NCI-H774 (cell line): ENCODE measurements at places on chromosomes 5 and 9.

DNA sequence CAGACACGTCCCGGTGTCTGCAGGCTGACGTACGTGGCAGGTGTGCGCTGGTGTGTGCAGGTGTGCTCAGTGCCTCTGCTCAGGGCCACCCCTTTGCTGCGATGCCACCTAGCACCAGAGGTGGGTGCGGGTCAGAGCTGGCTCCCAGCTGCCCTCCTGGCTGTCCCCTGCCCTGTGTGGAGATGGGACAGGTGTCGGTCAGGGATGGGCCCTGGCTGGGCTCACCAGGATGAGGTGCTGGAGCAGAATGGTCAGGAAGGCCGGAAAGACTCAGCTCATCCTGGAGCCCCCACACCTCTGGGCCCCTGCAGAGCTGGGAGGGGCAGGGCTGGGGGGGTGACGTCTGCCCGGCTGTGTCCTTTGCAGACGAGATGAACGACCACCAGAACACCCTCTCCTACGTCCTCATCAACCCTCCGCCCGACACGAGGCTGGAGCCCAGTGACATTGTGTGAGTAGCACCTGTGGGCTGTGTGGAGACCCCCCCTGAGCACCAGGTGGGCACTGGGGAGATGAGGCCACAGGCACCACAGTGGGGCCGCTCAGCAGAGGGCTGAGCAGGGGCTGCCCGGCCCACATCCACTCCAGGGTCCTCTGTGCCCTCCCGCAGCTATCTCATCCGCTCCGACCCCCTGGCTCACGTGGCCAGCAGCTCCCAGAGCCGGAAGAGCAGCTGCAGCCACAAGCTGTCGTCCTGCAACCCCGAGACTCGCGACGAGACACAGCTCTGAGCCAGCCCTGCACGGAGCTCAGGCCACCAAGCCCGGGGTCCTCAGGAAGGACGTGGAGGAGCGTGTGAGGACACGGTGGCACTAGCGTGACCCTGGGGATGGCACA lies 89.7 kb downstream of the KCNT1 start:
- DNase-seq, result peak; percentile 12

DNA sequence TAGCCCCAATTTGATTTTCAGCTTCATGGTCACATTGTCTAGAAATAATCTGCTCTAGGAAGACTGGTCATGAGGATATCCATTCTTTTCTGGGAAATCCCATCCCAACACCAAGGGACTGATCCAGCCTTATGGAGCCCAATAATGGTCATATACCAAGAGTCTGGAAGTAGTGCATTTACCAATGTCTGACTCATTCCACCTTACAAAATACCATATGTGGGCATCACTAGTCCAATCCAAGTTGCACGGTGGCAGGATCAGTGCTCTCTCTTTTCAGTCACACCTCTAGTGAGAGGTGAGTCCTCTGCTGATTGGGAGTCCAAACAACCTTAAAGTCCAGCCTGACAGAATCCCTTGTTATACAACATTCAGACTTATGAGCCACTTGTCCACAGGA lies 73.7 kb downstream of the FEM1C start:
- DNase-seq, result no peak

GRCh38 chr9:96867079-96867804 lies 12.9 kb upstream of the ZNF782 start:
- no peak for DNase-seq

- no peak for DNase-seq
Observed at GRCh38 chr5:61274511-61274911, 57.5 kb upstream of the ZSWIM6 start.

DNA sequence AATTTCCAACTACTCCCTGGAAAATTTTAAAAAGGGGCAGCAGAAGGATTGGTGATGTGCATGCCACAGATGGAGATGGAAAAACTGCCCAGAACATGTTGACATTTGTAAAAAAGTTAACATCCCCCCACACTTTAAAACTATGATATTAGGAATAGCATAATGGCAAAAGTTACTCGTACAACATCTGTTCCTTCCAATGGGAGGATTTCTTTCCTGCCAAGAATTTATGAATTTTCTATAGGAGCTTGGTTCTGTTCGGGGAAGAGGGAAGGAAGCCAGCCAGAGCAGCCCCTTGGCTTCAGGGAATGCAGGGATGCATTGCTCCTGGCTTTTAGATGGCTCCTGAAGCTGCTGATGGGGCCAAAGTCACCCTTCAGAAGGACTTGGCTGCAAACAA lies 22.7 kb downstream of the KLF4 start:
- DNase-seq, result no peak

DNA sequence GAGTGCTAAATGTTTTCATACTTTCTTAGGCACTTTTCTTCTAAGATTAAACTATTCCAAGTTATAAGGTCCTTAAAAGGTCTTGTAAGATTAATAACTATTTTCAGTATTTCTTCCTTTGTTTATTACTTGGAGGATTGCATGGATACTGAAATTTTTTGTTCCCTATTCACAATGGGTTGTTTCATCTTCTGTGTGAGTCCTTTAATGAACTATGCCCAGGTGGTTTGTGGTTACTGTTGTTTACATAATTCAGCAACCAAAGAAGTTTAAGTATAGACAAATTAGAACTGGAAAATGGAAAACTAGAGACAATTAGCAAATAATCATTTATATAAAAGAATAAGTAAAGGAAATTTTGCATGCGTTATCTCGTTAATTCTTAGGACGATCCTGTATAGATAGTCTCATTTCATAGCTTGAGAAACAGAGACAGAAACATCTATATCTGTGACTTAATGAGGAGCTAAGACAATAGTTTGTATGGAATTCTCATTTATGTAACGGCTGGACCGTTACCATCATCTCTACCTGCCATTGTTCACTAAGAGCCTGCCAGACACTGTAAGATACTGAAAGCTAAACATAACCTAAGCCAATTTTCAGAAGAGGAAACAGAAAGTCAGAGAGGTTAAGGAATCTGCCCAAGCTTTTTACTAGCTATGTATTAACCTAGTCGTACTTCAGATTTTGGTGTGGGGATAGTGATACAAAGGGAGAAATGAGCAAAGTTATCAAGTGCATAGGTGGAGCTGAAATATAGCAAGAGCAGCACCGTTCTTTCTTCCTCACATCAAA lies 148.2 kb downstream of the PAM start:
- DNase-seq, result peak; percentile 17

DNA sequence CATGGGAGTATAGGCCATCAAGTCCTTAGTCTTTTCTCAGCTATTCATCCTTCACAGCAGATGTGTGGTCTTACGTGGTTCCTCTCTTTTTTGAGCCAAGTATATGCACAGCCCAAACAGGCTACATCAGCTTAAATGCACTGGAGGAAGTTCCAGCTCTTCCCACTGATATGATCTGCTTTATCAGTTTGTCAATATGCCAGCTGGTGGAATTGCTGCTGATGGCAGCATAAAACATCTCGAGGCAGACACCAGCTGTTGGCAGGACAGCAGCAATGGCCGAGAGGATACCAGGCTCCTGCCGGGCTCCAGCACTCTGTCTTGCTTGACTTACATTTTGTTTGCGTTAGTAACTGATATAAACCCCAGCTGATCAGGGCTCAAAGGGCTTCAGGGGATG lies 143.4 kb downstream of the TENT4A start:
- no peak for DNase-seq

GRCh38 chr9:121156263-121156731 lies 45.4 kb downstream of the RAB14 start:
- no peak for DNase-seq

DNA sequence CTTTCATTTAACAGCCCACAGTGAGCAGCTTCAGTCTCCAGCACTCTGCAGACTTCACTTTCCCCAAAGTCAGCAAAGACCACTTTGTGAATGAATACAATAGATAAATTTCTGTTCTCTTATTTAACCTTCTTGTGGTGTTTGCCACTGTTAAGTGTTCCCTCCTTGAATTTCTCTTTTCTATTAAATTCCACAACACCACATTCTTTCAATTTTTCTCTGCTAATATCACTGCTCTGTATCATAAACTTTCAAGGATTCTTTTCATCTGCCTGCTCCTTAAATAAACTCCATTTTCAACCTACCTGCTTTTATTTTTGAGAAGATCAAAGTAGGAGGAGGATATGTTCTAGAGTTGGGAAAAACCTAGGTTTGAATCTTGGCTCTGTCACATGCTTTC lies 739.5 kb upstream of the GRAMD2B start:
- DNase-seq, result no peak

GRCh38 chr9:128072144-128073021 lies 4.4 kb downstream of the SLC25A25 start:
- DNase-seq, result peak; percentile 43

GRCh38 chr9:135563039-135563476 lies 1.5 kb downstream of the PAEP start:
- DNase-seq, result no peak

GRCh38 chr9:133706307-133707050 lies 31.7 kb downstream of the SARDH start:
- DNase-seq, result no peak

- no peak for DNase-seq
Observed at GRCh38 chr5:170301149-170301548, 3.6 kb upstream of the LCP2 start.

DNA sequence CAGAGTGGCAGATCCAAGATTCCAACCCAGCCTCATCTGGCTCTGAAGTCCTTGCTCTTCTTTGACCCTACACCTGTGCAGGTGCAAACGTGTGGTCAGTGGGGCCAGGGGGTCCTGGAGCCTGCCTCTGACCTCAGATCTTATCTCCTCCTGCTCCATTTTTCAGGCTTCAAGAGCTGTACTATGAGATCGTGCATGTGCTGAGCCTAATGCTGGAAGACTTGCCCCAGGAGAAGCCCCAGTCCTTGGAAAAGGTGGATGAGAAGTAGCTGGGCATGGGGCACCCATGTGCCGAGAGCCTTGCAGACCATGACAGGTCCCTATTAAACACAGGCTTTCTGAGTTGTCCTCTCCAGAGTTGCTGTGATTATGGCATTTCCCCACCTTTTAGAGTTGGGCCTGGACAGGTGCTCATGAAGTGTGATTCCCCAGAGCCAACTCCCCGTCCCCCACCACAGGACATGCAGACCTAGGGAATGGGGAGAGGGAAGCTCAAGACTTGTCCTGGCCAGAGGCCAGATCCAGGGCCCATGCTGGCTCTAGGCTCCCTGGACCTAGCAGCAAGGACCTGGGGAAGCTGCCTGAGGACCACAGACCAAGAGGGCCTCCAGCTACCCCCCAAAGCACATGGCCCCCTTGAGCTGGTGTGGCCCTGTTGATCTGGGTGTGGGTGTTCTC lies 22.5 kb downstream of the PITX1 start:
- no peak for DNase-seq

DNA sequence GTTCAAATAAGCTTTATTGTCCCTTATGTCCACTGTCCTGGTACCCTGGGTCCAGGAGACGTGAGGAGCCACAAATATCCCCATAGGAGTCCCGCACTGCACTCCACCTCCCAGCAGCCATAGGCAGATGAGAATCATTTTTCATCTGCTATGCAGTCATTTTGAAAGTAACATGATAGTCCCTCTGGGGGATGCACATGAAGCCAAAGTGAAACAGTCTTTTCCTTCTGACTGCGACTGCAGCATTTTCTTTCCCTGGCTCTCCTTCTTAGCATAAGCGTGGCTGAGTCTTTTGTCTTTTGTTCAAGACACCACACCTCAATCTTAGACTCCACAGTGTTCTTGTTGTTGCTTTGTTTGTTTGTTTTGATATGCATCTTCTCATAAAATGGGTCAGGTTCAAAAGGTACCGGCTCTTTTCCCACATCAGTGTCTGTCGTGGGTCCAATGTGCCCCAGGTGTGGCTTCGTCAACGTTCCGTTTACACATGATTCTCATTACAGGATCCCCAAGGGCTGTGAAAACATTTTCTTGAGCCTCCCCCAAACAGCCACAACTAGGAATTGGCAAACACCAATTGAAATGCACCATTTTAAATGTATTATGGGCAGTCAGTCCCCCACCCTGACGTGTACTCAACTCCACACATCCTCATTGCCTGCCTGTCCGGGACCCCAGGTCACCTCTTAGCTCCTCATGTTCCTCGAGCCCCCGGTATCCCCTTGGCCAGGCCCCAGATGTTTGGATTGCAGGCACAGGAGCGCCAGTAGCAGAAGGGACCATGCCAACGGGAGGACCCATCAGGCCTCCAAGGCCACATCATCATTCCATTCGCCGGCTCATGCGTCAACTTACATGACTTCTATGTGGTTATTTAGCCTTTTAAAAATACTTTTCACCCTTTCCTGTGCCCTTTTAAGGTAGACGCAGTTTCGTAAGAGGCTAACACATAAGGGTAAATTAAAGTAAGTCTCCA lies 237.8 kb upstream of the DAPK1 start:
- no peak for DNase-seq

- peak; percentile 63 for DNase-seq
Observed at GRCh38 chr9:89678396-89679015, 73.7 kb downstream of the GADD45G start.

- DNase-seq, result no peak
Observed at GRCh38 chr5:53298841-53299240, 181.6 kb upstream of the FST start.

DNA sequence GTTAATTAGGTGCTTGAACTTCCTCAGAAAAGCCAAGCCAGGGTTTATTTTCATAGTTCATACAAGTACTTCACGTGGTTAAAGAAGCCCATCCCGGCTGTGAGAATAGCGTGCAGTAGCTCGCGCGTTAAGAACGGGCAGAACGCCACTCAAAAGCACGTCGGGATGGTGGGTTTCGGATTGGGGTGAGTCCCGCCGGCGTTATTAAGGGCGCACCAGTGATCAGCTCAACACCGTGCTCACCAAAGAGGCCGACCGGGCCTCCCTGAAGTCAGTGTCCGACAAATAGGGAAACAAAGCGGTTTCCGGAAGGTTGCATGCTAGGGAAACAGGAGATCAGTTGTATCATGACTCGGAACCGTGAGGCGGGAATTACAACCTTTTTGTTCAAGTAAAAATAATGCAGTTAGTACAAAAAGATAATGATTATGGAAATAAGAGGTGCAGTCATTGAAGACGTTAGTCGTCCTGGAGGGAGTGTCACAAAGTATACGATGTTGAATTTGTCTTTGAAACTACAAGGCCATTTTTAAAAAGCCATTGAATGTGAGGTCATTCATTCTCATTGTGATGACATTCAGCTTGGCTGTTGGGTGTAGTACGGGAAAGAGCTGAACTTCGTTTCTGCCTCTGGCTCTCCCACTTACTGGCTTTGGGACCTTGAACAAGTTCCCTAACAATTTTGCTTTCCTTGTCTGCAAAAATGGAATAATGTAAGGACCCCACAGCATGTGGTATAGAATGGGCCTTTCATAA lies 992 bp downstream of the SETD9 start:
- DNase-seq, result peak; percentile 54

GRCh38 chr9:6417186-6417585 lies 4.2 kb downstream of the UHRF2 start:
- DNase-seq, result no peak

GRCh38 chr5:171226096-171226754 lies 82.8 kb upstream of the TLX3 start:
- DNase-seq, result no peak

DNA sequence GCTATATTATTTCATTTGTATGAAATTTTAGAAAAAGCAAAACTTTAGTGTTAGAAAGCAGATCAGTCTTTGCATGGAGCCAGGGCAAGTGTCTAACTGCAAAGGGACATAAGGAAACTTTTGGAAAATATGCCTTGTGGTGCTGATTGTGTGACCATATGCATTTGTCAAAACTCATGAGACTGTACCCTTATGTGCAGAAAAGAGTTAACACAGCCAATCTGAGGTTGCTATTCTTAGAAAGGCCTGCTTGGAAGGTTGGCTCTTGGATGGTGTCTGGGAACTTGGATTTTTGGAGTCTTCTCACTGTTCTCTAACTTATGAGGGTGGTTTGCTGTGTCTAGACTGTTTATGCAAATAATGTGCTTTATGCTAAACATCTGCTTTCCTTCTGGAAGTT lies 76.6 kb downstream of the SNX18 start:
- DNase-seq, result no peak
